DMS53 (cell line): ENCODE measurements at places on chromosomes 5 and 9.
A peak's percentile ranks its signal among the peaks of the same experiment; 100 is the strongest.

DNA sequence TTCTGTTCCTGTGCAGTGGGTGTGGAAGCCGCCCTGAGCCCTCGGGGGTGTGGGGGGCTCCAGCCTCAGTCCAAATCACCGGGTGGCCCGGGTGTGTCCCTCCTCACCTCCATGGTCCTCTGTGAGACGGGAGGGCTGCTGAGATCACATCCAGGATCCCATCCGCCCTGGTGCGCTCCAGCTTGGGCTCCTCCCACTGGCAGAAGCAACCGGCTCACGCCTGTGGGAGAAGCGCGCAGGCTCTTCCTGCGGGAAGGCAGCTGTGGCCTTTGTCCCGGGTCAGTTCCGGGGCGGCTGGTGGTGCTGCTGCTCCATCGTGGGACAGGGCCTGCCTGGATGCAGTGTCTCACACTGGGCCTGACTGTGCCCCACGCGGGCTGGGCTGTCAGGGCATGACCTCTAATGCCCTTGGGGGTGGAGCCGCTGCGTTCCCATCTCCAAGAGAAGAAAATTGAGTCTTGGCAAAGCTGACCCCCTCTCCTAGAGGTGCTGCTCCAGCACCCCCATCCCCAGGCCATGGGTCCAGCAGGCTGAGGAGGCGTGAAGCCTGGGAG lies 18.5 kb downstream of the OLFM1 start:
- no peak for DNase-seq

GRCh38 chr9:31323726-31324444 lies 1060.6 kb upstream of the ACO1 start:
- DNase-seq, result peak; percentile 56

DNA sequence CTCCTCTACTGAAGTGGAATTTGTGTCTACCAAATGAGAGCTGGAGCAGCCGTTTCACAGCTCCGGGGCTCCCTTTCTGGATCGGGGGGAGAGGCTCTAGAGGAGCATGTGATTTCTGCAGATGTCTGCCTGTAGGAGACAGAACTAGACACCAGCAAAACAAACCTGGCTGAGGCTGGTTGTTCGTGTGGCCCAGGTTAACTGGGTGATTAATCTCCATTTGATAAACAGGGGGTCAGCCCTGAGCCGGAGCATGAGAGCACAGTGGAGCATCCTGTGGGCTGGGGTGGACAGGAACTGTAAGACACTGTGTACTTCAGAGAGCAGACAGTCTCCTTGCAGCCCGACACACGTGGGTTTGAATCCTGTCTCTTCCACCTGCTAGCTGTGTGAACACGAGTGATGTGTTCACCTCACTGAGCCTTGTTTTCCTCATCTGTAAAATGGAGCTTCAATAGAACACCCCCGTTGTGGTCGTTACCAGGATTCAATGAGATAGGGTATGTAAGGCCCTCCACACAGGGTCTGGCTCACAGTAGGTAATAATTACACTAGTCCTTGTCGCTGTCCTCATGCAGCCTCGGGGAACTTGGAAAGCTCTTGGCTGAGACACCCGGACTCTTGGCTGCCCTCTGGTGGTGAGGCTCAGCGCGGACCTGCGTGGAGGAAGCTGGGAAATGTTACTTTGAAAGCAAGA lies 12.9 kb downstream of the CXCL14 start:
- peak; percentile 82 for DNase-seq

DNA sequence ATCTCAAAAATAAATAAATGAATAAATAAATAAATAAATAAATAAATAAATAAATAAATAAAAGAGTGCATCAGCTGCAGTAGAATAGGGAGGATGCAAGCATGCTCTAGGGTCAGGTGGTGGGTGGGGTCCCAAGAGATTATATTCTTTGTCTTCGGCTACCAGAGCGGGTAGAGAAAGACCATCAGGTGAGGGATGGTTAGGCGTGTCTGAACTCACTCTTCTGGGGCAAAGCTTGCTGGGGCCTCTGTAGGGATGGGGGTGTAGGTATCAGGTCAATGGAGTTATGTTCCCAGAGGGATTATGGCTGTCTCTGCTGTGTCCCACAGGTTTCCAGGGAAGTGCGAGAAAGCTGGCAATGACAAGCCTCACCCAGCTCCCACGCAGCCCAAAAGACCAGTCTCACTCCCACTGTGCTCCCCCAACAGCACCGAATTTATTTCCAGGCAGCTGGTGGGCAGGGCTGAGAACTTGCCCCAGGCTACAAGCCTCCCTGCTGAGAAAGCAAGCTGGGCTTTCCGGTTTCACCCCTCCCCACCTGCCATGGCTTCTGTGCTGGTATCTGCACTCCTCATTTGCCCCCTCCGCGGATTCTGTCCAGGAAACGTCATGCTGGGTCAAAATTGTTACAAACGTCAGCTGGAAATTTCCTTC lies 180.8 kb downstream of the LURAP1L start:
- DNase-seq, result no peak

DNA sequence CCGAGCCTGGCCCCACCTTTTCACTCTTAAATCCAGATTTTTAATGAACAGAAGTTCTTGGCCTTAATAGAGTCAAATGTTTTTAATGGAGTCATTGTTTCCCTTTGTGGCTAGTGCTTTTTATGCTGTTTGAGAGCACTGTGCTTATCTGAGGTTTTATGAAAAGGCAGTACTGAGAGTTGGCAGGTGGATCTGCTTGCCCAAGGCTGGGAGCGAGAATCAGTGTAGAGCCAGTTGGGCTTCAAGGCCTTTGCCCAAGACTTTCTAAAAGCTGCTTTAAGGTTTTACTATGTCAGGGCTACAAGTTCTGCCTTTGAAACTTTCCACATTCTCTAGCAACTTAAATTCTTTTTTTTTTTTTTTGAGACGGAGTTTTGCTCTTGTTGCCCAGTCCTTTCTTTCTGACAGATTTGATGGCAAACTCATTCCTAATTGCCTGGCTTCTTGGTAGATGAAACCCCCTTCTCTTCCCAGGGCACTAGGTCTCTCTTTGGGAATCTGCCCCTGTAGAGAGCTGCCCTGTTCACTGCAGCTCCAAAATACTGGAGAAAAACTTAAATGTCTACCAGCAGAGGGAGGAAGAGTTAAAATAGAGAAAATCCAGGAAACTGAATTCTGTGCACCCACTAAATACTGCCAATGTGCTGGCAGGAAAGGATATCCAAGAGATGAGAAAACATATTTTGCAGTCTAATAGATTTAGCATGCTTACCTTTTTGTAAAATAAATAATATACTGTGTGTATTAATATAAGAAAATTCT lies 36.9 kb upstream of the CDK20 start:
- DNase-seq, result no peak

- DNase-seq, result no peak
These were observed 326.6 kb downstream of the ENC1 start for GRCh38 chr5:74313896-74314295.

GRCh38 chr9:96056226-96056625 lies 180.7 kb downstream of the ERCC6L2 start:
- DNase-seq, result no peak

DNA sequence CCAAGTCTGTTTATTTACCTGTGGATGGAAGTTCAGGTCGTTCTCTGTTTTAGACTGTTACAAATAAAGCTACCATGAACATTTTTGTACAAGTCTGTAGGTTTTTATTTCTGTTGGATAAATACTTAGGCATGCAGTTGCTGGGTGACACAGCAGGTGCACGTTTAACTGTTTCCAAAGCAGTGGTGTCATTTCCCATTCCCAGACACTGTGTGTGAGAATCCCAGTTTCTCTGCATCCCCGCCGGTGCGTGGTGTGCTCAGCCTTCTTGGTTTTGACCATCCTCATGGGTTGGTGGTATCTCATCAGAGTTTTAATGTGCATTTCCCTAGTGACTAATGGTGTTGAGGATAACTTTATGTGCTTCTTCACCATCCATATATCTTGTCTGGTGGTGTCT lies 27.2 kb downstream of the AHRR start:
- DNase-seq, result no peak

DNA sequence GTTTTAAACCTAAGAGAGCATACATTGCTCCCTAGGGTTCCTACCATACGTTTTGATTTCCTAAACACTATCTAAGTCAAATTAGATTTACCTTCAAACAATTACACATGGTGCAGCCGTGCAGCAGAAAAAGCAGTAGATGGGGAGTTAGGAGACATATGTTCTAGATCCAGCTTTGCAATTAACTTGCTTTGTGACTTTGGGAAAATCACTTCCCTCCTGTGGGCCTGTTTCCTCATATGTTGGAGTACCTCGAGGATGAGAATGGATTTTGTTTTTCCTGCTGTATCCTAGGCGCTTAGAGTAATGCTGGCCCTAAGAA lies 711 bp downstream of the MRPL50 start:
- peak; percentile 61 for DNase-seq

- peak; percentile 39 for DNase-seq
These were observed 5.5 kb upstream of the MATR3 start for GRCh38 chr5:139287890-139288635.

- DNase-seq, result no peak
These were observed 151.7 kb downstream of the SEMA5A start for GRCh38 chr5:9394221-9394620.

GRCh38 chr5:170963521-170963920 lies 101.7 kb downstream of the RANBP17 start:
- DNase-seq, result no peak

- no peak for DNase-seq
These were observed 202.7 kb downstream of the FBN2 start for GRCh38 chr5:128335339-128335738.

GRCh38 chr9:31542384-31543055 lies 841.9 kb upstream of the ACO1 start:
- peak; percentile 65 for DNase-seq

DNA sequence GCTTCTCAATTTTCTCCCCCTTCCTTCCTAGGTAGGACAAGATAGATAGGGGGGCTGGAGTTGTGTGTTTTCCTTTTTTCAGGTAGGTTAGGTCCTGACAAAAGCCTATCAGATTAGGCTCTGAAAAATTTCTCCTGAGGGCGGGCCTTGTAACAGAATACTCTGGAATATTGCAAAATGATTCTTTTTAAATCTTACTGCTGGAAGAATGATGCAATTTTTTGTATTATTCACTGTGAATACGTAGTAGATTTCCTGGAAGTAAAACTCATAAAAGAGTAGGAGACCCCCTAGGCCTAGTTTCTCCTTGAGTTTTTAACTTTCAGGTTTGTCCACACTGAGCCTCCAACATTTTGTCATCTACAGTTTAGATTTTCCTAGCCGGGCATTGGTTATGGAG lies 1701.8 kb downstream of the EFNA5 start:
- DNase-seq, result no peak

- no peak for DNase-seq
These were observed 626.7 kb downstream of the BNC2 start for GRCh38 chr9:16243798-16244197.

GRCh38 chr9:90919883-90920282 lies 118.3 kb downstream of the SYK start:
- no peak for DNase-seq

DNA sequence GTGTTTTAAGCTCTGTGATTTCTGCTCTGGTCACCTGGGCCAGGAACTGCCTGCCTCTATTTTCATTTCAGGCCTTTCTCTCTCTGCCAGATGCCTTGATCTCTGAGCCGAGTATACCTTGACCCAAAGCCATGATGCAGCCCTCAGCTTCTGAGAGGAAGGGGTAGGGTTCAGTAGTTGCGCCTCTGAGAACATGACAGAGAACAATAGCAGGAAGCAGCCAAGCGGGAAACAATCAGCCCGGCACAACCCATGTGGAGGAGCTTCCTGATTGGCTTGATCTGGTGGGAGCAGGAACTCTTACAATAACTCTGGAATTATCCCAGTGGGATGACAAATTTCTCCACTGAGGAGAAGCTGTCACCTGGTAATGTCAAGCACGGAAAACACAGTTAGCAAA lies 127.4 kb downstream of the PALM2AKAP2 start:
- DNase-seq, result peak; percentile 4

DNA sequence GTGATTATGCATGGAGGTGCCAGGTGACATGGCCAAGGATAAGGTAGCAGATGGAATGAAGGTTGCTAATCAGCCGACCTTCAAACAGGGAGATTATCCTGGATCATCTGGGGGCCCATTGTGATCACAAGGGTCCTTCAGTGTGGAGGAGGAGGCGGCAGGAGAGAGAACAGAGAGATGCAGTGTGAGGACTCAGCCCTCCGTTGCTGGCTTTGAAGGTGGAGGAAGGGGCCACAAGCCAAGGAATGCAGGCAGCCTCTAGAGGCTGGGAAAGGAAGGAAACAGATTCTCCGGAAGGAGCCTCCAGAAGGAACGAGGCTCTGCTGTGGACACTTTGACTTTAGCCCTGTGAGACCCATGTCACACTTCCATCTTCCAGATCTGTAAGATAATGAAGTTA lies 27.4 kb upstream of the EEIG1 start:
- no peak for DNase-seq

DNA sequence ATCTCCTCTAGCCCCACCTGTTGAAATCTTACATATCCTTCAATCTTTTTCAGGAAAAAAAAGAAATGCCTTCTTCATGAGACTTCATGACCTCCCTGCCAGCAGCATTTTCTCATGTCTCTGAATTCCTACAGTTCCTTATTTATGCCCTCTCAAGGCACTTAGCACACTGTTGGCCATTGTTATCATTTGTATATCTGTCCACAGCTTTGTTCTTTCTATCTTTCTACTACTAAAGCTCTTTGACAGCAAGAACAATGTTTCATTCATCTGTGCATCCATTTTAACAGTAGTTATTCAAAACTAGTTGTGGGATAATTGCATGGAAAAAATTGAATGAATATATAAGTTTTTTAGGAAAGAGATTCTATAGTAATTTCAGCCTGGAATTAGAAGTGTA lies 20.9 kb upstream of the GZMA start:
- DNase-seq, result no peak

DNA sequence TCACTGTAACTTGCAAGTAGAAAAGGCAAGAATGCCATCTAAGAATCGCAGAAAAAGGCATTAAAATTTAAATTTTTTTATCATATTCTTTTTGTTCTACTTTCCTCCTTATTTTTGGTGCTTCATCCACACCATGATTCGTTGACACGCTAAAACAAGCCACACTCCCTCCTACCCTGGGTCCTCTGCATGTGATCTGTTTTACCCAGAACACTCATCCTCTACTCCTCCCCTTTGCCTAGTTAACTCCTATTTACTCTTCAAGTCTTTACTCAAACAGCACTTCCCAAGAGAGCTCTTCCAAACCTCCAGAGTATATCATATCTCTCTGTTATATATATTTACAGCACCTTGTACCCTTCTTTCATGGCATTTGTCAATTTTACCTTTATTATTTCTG lies 61.4 kb upstream of the SRP19 start:
- no peak for DNase-seq

- DNase-seq, result no peak
These were observed 178.3 kb downstream of the DNAH5 start for GRCh38 chr5:13766236-13766635.

- no peak for DNase-seq
These were observed 74.4 kb downstream of the TRIO start for GRCh38 chr5:14217587-14217986.

GRCh38 chr9:133536536-133536935 lies 2.0 kb downstream of the ADAMTSL2 start:
- no peak for DNase-seq

- DNase-seq, result peak; percentile 35
These were observed 36.8 kb downstream of the PCDHAC2 start for GRCh38 chr5:141003031-141003430.

- DNase-seq, result no peak
These were observed 15.6 kb downstream of the FAM219A start for GRCh38 chr9:34442770-34443169.
